NK-92 treated with Interleukin-12 subunit alpha and Interleukin-12 subunit beta, amount 100 ng/mL, for 24 hours (cell line): ENCODE measurements at places on chromosomes 3 and 15.

DNA sequence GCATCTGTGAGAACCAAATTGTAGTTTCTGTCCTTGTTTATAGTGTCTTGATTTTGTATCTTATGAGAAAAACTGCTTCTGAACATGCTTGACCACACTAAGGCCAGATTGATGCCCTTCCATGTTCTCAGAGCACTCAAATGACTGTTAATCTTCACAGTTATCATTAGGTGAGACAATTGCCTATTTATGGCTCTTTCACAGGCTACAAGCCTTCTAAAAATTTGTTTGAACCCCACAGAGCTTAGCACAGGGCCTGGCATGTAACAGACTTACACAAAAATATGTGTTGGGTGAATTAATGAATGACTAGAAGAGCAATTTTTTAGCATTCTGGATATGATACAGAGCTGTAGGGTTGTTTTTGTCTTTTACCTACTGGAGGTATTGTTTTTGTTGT, 43.1 kb downstream of the BTLA start:
- no peak for DNase-seq

DNA sequence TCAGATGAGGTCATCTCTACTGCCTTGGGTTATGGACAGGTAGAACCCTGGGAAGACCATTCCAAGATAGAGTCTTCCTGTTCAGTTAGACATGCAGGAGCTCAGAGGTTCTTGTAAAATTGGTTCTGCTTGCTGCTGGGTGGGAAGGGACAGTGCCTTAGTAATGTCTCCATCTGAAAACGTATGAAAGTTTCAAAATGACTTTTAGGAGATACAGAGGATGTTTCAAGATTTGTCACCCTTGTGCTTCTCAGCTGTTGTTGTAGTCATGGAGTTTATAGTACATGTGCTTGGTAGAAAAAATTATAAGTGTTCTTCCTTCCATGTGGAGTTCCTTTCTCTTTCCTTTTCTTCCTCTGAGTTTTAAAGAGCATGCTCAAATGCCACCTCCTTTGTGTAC, 885.2 kb upstream of the CFAP20DC start:
- DNase-seq = no peak

DNA sequence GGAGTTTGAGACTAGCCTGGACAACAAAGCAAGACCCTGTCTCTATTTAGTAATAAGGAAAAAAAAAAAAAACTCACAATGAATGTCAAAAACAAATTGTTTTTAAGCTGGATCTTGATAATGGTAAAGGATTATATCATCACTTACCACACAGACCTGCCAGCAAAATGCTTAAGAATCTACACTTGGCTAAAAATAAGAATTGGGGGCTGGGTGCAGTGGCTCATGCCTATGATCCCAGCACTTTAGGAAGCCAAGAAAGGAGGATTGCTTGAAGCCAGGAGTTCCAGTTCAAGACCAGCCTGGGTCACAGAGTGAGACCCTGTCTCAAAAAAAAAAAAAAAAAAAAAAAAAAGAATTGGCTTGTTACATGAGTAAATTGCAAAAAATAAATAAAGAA, 31.0 kb downstream of the ACAP2 start:
- no peak for DNase-seq

- no peak for DNase-seq
Measured at GRCh38 chr3:184531626-184532280, 29.8 kb upstream of the EPHB3 start.

DNA sequence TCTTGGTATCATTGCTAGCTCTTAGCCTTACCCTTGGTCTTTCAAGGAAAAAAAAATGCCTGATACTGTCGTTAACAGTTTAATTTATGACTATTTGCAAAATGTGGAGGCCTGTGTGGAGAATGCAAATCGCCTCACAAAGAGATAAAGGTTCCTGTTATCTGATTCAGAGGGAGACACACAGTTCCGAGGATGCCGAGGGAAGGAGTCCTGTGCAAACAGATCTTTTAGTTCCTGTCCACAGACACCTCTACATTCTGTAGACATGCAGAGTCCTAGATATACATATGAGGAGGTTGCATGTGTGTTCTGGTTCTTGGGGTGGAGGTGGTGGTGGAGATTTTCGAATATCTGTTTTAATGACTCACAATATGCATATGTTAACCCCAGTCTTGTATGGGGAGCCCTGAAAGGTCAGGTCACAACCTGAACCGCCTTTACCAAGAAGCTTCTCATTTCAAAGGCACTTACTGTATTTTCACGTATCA, 5.7 kb downstream of the NR2F2 start:
- no peak for DNase-seq

DNA sequence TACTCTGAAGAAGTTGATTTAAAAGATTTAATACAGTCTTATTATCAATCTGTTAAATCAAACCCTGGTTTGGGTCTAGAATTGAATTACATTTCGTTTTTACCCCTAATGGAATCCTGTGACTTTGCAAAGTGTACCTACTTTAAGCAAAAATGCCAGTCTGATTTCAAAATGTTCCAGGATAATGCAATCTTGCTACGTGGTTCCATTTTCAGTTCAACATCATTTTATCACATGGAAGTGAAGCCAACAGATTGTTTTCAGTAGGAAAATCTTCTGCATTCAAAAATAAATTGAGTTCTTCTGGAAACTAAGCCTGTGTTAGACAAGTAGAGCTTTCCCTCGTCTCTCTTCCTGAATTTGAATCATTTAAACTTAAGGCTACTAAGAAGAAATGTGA, 356.4 kb downstream of the CHST2 start:
- no peak for DNase-seq

GRCh38 chr15:23645371-23646164, 2.1 kb downstream of the MAGEL2 start:
- no peak for DNase-seq

DNA sequence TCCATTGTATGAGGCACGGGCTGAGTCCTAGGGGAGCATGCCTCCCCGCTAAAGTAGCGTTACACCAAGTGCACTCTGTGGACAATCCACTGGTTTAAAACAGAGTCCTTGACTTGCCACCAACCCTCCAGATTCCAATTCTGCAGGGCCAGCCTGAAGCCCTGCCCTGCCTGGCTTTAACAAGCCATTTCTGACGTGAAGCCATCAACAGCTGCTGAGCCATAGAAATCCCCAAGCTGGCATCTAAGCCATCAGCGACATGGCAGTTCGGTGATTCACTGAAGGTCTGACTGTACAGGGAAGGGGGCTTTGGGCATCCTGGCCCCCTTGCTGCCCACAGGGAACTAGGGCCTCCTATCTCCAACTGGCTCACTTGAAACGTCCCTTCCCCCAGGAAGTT, 265.7 kb downstream of the UACA start:
- no peak for DNase-seq

- DNase-seq = no peak
Measured at GRCh38 chr3:21237638-21238037, 513.4 kb downstream of the ZNF385D start.

DNA sequence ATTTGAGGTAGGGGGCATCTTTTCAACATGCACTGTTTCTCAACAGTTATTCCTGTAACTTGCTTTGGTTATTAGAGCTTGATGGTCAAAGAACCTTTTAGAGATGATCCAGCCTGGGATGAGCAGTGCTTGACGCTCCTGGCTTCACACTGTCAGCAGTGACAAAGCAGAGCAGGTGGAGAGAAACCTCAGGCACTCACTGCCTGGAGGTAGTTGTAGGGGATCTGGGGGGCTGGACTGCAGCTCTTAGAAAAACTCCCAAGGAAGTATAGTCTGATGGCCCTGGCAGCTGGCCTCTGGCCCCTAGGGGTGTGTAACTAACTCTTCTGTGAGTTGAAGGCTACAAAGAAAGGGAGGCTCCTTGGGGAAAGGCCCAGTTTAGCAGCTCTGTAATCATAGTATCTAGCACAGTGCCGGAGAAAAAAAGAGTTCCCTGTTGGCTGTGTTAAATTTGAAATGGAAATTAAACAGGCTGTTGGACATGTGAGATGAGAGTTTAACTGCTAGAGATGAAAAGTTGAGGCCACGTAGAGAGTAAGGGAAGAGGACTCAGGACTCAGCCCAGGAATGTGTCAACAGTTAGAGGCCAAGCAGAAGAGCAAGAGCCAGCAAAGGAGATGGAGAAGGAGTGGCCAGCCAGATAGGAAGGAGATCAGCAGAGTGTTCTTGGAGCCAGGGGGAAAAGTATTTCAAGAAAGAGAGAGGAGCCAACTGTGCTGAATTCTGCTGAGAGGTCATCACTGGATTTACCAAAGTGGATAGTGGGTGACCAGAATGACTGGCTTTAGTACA, 14.2 kb downstream of the OXNAD1 start:
- DNase-seq = no peak

- no peak for DNase-seq
Measured at GRCh38 chr3:179451265-179452175, at the start of gene GNB4. Gene GNB4 (minus strand): TSS chr3:179451470. CDS start chr3:179426200, 25,270 bp downstream.

DNA sequence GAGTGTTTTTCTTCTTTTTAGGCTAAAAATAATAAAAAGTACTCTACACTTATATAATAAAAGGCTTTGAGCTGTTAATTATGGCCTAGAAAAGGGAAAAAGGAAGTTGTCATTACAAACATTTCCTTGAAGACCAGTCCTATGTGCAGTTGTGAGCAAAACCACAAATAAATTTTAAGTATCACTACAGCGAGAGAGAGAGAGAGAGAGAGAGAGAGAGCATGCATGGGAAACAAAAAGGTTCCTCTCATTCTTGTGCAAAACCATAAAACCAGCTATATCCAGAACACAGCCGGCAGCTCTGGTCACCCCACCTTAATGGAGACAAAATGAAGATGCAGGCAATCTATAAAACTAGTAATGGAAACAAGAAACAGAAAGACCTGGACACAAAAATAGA, 33.6 kb downstream of the HEG1 start:
- DNase-seq = no peak

GRCh38 chr3:58693940-58694850, 27.6 kb upstream of the FAM3D start:
- no peak for DNase-seq

DNA sequence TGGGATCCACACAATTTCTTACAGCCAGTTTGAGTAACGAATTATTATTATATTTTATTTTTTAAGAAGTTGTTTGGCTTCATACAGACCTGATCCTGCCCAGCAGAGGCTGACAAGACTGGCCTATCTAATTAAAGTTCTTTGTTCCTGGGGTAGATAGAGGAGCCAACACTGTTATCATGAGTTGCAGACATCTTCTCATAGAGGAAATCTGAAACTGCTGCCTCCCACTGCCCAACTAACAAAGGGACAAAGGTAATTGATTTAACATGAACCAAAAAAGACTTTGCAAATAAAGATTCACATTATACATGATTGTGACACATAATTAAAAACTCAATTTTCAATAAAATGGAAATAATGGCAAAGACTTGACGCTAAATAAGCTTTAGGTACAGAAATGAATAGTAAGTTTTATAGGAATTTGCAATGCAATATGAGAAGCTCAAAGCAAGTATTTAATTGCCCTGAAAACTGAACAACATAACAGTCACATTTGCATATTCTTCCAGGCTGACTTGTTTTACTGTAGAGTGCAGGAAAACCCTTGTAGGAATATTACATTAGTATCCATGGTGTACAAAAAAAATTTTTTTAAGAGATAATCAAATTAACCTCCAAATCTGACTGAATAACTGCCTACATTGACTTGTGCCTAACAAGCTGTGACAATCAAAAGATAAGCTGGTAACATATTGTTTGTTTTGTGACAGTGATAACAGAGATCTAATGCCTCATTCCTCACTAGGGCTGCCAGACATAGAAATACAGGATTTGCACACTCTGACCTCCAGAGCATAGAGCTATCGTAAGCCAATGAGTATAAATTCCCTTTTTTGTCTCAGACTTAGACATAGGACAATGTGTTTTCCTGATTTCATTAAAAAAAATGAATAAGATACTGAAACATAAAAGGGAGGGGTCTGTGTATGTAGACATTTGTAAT, 273.2 kb downstream of the MFSD1 start:
- DNase-seq = no peak

GRCh38 chr3:168249550-168250414, 154.1 kb upstream of the GOLIM4 start:
- DNase-seq = no peak

DNA sequence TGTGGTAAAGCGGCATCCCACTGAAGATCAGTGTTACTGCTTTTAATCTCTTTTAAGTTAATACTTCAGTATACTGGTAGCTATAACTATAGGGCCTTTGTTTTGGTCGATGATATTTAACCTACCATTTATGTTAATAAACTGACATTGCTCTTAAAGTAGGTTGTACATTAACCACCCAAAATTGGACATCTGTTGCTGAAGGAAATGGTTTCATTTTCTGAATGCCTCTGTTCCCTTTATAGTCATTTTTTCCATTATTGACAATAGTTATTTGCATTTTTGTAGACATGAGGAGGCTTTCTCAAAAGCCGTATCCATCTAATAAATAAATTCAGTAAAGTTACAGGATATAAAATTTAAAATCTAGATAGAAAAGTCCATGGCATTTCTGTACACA, 252.4 kb upstream of the UBE2E1 start:
- DNase-seq = no peak

- DNase-seq = peak; percentile 75
Measured at GRCh38 chr3:122680475-122681283, at the start of gene PARP14. Gene PARP14 (plus strand): TSS chr3:122680839. CDS start chr3:122680884, 45 bp downstream.

- no peak for DNase-seq
Measured at GRCh38 chr3:182342252-182342651, 451.1 kb upstream of the ATP11B start.

DNA sequence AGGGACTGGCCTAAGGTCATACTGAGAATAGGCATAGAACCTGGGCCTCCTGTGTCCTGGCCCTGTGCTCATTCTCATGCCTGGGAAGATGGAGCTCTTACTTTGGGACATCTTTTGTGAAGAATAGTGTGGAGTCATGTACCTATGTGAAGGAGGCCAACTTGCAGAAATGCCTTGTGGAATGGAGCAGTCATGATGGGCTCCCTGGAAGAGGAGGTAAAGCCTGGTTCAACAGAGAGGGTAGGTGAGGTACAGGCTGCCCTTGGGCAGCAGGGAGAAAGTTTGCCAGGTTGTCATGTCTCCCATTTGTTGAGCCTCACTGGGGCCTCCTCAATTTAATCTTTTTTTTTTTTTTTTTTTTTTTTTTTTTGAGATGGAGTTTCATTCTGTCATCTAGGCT, 18.1 kb downstream of the MAPKAPK3 start:
- DNase-seq = no peak

- DNase-seq = no peak
Measured at GRCh38 chr15:26729581-26729980, 43.3 kb downstream of the GABRB3 start.

DNA sequence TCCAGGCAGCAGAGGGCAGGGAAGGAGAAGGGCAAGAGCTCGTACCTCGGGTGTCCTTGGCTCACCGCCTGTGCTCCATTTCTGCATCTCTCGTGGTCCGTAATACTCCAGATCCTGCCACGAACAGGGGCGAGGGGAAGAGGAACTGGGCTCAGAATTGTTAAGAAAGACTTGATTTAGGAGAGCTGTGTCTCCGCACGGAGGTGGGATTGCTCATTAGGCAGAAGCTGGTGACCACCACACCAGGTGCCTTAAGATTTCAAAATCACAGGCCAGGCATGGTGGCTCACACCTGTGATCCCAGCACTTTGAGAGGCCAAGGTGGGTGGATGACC, 37.2 kb upstream of the BDH1 start:
- no peak for DNase-seq

DNA sequence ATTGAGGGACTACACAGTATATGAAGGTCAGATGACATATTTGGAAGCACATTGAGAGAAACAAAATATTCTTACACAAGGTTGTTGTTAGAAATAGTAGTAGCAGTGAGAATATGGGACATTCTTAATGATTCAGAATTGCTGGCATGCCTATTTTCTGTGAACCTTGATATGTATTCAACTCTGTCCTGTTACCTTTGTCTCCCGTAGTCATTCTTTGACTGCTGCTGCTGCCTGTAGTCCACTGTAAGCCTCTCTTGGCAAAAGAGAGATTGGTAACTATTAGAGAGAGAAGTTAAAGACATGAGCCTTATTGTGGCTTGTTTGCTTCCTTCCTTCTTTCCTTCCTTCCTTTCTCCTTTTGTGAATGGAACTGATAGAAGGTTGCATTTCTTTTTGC, 64.5 kb downstream of the TCF12 start:
- DNase-seq = no peak
